ENCODE measurements at places on chromosomes 6 and 20. TPM values are rescaled to one million over a fixed set of nuclear protein-coding genes. Genes with fewer than 3 reads are reported as not detected.

SKIC2 gene
- 55.4 TPM for total RNA-seq

DNA sequence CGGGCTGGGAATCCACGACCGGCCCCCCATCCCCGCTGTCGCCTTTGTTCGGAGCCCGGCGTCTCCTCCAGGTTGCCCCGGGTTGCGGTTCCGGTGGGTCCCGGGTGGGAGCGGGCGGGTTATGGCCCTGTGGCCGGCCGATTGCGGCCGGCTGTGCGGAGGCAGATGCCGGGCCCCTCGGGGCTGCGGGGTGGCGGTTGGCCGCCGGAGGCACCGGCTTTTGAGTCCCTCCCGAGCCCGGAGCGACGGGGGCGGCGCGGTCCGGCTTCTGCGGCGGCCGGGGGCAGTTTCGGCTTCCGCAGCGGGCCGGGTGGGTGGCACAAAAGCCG lies 431 bp downstream of the LOC128125822 start:
- DNase-seq, result no peak

MYO6 gene
- total RNA-seq, result 78.3 TPM

DNA sequence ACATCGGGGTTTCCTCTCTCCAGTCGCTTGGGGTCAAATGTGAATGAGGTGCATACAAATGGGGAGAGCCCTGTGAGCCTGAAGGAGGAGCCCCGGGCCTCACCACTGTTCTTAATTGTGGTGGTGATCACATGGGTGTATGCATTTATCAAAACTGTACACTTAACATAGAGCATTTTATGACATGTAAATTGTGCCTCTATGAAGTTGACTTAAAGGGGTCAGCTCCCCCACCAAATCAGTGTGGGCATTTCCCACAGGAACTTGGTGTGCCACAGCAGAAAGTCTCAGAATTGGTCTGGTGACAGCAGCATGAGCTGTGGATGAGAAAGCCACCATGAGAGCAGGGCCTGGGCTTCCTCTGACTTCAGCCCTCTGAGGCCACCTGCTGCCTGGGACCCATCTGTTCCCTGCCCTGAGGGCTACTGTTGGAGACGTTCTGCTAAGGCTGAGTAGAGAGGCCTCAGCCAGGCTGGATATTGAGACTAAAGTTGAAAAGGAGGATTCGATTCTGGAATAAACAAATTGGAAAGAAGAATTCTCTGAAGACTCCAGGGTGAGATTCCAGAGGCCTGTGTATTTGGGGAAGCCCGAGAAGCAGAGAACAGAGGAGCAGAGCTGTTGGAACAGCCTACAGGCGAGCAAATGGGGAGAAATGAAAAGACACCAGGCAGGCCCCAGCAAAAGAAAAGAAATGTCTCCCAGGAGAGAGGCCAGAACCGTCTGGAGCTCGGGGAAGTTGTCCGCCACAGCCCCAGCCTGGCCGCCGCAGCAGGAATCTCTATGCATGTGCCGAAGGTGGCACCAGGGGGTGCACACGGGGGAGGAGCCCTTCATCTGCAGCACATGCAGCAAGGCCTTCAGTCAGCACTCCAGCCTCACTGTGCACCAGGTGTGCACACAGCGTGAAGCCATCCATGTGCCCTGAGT lies 37.6 kb upstream of the XRN2 start:
- no peak for DNase-seq

- DNase-seq, result no peak
These were observed 11.0 kb upstream of the TCP11 start for GRCh38 chr6:35152067-35152707.

DNA sequence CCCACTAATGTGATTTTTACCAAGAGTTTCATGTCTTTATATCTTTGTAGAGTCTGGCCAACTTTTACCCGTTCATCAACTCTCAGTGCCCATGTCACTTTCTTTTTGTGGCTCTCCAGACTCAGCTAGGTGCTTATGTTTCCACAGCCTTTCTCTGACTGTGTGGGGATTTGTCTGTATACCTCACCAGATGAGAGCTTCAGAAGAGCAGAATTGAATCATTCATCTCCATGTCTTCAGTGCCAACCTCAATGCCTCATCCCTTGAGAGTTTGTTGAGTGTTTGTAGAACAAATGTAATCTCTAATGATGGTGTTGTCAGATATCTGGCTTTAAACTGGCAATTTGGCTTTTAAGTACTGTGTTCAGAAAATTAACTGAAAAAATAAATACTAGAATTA lies 16.8 kb upstream of the CCN2 start:
- no peak for DNase-seq

NRM gene
- 5.4 TPM for total RNA-seq

GRCh38 chr6:26170181-26170580 lies 83.0 kb downstream of the HFE start:
- no peak for DNase-seq
